ENCODE measurements at places on chromosomes 2 and 18.
A peak's percentile ranks its signal among the peaks of the same experiment; 100 is the strongest.

DNA sequence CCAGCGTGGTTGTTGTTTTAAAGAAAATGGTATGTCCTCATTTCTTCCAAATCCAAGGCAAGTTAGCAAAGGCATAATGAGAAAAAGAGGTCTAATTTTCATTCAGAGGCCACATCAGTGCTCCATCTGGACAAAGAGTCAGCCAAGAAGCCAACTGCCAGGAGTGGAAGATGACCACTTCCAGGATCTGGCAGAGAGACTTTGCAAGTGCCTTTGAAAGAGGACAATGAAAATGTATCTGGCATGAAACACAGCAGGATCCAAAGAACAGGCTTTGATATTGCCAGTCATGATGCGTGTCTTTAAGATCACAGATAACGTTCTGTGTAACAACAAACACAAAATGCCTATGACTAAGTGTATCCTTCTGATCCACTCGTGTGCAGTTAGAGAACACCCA lies 82.8 kb downstream of the AFF3 start:
- DNase-seq = no peak

DNA sequence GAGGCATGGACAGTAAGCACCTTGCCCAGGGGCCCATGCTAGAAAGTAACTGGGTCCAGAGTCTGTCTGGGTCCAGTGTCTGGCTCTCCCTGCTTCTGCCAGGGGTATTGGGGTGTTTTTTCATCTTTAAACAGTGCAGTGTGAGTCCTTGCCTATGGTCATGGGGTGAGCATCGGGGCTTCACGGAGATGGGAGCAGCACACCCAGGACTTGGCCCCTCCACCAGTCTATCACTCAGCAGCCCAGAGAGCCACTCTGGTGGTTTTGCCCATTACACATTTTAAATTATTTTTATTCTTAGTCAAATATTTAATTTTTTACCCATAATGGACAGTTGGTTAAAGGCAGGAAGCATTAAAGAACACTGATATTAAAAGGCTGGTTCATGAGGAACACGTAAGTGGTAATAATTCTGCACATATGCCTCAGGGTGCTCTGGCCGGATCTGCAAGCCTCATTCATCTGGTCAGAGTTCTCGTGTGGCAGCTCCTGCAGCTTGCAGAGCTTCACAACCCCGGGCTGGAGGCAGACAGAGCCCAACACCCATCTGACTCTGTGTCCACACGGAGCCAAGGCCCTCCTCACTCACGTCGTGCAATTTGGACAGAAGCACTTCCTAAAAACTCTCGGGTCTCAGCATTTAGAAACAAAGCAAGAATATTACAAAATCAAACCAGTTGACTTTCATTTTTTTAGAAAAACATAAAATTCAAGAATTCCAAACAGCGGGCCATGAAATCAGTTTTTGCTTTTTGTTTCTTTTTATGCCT lies 204.1 kb downstream of the CTIF start:
- no peak for DNase-seq

DNA sequence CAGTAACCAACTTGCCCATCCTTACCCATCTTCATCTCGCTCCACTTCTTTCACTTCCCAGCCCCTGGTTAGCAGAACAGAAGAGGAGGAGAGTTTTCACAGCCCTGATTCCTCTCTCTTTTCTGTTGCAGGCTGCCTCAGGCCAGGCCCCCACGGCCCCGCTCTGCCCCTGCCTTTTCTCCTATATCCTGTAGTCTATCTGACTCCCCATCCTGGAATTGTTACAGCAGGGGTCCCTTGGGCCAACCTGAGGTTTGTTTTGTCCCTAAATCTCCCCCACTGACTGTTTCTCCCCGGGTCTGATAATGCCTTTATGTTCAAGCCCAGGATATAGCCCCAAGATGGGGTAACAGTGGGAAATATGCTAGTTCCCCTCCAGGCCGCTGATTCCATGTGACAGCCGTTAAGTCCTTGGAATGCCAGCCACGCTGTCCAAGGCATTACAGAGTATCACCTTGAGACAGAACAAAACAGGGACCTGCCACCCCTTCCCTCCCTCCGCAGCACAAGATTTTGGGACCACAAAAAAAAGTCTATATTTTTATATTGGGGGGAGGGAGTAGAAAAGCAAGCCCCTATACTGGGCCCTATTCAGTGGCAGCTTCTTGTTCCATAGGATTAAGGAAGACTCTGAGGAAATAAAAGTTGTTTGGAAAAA lies 1.4 kb downstream of the OST4 start:
- no peak for DNase-seq

GRCh38 chr2:203687165-203687564 lies 19.3 kb upstream of the CD28 start:
- no peak for DNase-seq

DNA sequence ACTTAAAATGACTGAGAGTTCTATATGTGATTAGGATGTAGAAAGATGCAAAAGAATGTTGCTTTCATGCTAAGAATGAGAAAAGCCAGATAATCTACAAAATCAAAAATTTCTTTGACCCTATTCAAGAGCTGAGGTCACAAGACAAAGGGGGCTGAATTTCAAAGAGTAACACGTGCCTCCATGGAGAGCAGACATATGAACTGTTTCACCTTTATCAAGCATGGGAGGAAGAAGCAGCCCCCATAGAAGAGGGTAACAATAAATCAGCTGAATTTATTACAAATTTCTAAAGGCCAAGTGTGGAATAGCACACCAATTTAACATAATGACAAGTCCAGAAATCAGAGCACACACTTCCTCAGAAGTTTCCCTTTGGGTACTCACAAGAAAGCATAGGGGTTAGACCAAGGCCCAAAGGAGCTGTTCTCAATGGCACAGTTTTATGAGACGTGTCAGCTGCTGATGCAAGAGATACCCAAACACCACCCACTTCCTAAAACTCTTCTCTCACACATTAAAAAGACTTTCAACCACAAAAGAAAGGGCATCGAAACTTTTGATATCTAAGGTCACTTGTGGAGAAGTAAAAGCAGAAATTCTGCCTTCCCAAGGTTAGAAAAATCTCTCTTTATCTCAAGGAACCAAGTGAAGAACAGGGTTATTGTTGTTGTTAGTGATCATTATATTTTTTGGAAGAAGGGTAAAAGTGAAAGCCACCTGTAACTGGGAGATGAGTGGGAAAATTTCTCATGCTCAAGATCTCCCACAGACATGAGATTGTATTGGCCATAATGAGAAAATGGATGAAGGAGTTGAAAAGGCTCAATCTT lies 950.1 kb downstream of the TRIB2 start:
- DNase-seq = no peak

- no peak for DNase-seq
Observed at GRCh38 chr2:152858594-152859265, 140.3 kb downstream of the ARL6IP6 start.

GRCh38 chr2:172865422-172865821 lies 129.8 kb downstream of the RAPGEF4 start:
- DNase-seq = no peak

DNA sequence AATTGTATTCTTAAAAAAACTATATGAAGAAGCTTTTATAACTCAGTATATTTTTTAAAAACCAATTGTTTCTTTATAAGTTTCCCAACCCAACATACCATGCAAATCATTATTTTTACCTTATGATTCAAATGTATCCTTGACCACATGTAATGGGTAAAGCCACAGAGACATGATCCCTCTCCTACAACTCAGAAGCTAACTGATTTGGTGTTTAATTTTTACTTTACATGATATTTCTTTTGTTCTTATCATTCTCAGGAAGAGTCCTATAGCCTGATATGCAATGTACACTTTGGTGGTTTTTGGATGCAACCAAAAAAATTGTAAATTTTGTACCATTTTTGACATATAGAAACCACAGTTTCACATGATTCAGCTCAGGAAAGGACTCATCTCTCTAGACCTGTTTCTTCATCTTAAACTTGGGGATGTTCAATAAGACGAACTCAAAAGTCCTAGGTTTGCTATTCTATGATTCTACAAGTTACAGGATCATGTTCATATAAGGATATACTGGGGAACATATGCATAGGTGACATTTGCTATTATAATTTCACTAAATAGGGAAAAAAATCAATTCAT lies 85.2 kb upstream of the RBBP8 start:
- DNase-seq = no peak

DNA sequence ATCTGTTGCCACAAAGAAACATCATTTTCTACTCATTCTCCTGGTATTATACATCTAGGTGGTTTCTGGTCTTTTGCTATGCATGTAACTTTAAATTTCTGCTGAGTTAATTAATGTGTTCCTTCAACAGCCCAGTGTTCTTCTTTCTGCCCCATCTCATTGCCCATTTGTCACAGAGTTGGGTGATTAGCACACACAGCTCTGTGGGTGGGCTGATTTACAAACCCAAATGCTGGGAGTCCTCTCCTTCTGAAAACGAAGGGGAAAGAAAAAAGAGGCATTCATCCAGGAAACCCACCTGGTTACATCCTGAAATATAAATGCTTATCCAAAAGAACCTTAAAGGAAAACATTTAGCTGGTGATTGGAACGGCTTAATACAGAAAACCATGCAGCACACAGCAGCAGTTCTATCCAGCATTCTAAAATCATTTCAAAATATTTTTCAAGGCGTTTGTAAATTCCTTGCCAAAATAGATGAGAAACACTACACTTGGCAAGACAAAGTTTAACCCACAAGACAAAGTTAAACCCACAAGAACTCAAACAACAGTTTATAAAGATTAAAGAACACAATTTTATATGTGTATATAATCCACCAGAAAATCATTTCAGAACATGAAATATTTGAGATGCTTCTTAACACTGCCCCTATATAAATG lies 177.9 kb downstream of the ANTXR1 start:
- no peak for DNase-seq

GRCh38 chr2:157159221-157159934 lies 98.1 kb upstream of the GALNT5 start:
- no peak for DNase-seq

GRCh38 chr2:26883956-26884355 lies 36.0 kb downstream of the DPYSL5 start:
- DNase-seq = no peak

GRCh38 chr2:241316825-241317224 lies 1.1 kb downstream of the SEPTIN2 start:
- DNase-seq = no peak

- no peak for DNase-seq
Observed at GRCh38 chr2:127645395-127646291, at the start of gene GPR17. GPR17 (plus strand) TSS chr2:127646153; CDS start chr2:127650736, 4,583 bp downstream.

DNA sequence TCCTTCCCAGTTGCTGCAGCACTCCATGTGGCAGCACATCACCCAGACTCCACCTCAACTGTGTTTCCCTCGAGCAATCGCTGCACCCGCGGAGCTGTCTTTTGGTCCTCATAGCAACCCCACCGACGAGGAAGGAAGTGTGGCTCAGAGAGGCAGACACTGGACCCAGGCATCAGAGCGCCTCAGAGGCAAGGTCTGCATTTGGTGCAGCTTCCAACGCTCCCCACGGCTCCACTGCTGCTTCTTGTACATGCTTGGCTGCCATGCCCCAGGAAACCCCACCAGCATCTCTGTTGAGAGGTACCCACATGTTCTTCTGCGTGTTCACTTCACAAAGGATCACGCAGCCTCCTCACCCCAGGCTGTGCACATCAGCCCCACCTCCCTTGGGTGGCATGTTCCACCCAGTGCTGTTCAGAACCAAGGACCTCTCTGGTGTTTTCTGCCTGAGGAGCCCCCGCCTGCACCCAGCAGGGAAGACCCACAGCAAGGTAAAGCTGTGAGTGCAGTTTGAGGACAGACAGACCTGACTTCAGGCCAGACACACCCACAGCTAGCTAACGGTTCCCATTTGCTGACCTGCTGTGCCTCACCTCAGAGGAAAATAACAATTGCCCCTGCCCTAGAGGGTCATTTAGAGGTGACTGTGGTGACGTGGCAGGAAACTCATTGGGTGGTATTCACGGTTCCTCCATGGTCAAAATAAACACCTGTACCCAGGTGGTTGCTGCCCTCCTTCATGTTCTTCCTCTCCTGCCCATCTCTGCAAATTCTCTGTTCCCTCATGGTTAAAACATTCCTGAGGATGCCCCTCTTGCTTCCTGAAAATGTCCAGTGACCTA lies 326.3 kb upstream of the MYT1L start:
- DNase-seq = no peak

DNA sequence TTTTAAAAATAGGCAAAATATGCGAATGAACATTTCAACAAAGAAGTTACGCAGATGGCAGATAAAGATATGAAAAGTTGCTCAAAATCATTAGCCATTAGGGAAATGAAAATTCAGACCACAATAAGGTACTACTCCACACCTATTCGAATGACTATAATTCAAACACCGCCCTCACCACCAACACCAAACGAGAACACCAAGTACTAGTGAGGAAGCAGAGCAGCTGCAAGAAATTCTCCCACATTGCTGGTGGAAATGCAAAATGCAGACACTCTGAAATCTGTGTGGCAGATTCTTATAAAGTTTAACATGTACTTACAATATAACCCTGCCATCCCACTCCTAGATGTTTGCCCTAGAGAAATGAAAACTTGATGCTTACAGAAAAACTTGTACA lies 17.3 kb upstream of the PRKCE start:
- DNase-seq = no peak

DNA sequence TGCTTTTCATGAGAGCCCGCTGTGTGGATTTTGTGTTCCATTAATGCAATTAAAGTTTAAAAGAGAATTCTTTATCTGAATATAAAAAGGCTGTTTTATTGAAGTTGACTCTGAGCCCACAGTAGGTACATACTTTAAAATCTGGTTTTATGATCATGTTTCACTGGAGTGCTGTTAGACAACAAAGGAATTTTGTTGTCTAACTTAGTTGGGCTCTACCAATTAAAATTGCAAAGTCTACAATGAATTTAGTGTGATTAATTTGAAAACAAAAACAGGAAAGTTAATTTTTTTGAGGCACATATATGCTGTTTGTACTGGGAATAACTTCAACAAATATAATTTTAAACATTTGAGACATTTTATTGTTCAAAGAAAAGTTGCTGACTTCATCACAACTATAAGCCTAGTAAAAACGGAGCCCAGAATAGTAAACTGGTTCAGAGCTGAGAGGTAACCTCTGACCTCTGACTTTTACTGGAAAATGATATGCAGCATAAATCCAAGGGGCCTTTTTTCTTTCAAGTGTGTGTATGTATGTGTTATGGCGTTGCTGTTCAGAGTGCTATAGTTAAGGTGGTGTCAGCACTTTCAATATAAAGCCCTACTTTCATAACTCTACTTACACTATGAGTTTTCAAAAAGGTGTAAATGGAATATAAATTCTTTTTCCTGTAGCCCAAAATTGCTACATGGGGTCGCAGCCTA lies 30.2 kb downstream of the MEIS1 start:
- DNase-seq = no peak

DNA sequence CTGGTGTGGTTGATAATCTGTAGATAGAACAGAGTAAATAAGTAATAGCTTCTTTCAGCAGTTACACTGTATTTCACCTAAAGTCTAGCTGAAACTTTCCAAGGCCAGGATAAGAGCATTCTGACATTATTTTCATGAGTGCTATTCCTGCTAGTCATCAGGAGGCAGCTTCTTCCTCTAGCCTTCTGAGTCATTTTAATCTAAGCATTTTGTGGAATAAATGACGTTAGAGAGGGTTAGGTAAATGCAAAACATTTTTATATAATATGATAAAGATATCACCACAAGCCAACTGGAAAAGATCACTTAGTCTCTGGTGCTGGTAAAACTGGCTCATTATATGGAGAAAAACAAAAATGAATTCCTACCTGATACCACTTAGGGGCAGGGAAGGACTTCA lies 138.5 kb downstream of the MEP1B start:
- no peak for DNase-seq

GRCh38 chr2:202237787-202238233 lies 587 bp downstream of the SUMO1 start:
- peak; percentile 35 for DNase-seq

GRCh38 chr18:31619291-31619690 lies 27.6 kb downstream of the TTR start:
- DNase-seq = no peak

GRCh38 chr2:136254681-136255080 lies 136.7 kb upstream of the CXCR4 start:
- no peak for DNase-seq

Data from neural crest cell (in vitro differentiated cells).